ENCODE measurements at places on chromosomes 7 and 10.

DNA sequence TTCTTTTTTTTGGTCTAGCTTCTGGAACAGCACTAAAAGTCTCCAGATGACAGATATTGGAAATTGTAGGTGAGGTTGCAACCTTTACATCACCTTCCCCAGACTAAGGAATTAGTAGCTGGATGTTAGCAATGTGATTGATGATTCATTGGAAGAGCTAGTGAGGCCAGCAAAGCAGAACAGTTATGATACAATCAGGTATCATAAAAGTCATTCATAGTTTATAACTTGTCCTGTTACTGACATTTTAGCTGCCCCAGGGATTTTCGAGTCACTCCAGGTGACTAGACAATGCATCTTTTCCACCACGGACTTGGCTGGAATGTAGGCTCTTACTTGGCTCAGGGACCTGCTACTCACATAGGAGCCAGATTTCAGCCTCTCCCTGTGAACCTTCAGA is 15.9 kb upstream of the TCF7L2 start:
- DNase-seq = no peak

DNA sequence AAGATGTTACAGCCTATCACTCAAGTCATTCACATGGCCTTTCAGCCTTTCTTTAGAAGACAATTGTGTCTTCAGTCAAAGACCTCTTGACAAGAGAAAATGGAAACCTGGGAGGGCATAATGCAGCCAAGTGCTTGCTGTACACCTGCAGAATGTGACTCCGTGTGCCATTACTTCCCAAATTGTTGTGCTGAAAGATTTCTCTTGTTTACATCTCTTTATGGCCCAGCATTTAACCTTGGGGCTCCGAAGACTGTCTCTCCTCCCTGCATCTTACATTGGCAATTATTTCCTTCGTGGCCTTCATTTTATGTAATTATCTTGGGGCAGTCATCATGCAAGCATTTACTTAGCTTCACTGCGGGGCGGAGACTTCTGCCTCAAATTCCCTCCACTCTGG is 287.0 kb downstream of the TCF7L2 start:
- no peak for DNase-seq

DNA sequence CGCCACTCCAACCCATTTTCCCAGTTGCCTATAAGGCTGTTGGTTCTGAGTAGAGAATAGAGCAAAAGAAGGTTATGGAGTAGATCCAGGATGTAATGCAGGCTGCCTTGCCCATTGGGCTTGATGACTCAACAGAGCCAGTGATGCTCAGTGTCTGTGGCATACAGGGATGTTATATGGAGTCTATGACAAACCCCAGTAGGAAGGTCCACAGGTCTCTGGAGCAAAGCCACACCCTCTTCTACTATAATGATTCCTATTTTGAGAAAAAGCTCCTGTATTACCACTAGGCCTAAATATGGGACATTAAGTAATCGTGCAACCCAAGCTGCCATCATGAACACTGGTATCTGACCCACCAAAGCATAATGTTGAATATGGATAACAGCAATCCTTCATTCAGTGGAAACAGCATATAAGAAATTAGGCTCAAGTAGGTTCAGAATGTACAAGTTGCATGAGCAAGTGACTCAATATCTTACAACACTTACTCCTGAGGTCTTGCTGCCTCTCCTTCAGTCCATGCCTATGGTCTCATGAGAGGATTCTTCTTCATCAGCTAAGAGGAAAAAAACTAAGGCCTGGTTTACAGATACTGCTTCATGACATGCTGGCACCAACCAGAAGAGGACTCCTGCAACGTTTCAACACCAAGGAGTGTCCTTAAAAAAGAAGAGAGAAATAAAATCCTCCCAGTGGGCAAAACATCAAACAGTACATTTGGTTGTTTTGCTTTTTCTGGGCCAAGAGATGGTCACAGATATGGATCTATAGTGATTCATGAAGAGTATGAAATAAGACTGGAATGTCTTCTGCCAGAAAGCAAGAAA is 14.8 kb upstream of the FHIP2A start:
- peak; percentile 30 for DNase-seq

DNA sequence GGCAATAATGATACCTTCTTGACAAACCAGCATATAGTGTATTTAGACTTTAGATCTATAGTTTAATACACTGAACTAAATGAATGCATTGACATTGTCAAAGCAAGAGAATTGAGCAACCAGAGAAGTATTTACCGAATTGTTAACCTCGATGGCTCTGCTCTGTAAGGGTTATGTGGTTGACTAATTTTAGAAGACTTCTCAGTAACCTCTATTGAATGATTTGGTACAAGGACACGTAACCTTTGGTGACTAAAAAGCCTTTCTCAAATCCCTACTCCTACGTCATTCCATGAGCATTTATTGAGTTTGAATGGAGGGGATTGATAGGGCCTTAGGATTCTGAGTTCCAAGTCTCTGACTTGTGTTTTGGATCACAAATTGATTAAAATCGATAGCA is 67.6 kb downstream of the MDFIC start:
- DNase-seq = no peak

DNA sequence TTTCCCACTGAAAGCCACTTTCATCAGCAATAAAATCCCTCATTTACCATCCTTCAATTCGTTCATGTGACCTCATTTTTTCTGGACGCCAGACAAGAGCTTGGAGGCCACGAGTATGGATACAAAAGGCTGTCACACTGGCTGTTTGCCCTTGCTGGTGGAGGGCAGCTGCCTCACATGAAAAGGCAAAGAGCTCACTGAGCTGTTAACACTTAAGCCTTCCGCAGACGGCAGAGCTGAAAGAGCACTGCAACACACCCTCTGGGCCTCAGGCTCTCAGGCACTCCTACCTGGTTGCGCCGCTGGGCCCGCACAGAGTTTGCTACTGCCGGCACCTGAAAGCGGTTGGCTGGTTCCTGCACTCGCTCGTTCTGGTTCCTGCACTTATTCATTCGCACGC is 193.5 kb downstream of the CFTR start:
- DNase-seq = no peak

GRCh38 chr7:22786290-22786932 is 36.2 kb downstream of the TOMM7 start:
- DNase-seq = no peak

DNA sequence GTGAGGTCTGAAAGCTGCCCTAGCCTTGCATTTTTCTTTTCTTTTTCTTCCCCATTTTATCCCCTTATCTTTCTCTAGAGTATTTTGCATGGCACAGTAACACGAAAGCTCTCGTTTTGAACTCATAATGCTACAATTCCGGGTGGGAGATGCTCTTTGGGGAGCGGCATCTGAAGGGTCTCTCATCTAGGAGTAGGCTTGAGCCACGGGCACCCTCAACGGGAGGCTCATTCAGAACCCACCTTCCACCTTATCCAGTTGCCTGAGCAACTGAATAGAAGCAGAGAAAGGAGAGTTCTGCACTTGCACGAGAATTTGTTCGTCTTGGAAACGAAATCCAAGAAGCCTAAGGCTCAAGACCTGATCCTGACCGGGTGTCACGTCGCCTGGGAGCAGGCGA is 603.5 kb upstream of the FOXK1 start:
- DNase-seq = no peak

GRCh38 chr7:110534241-110534931 is 556.5 kb upstream of the LRRN3 start:
- peak; percentile 13 for DNase-seq

DNA sequence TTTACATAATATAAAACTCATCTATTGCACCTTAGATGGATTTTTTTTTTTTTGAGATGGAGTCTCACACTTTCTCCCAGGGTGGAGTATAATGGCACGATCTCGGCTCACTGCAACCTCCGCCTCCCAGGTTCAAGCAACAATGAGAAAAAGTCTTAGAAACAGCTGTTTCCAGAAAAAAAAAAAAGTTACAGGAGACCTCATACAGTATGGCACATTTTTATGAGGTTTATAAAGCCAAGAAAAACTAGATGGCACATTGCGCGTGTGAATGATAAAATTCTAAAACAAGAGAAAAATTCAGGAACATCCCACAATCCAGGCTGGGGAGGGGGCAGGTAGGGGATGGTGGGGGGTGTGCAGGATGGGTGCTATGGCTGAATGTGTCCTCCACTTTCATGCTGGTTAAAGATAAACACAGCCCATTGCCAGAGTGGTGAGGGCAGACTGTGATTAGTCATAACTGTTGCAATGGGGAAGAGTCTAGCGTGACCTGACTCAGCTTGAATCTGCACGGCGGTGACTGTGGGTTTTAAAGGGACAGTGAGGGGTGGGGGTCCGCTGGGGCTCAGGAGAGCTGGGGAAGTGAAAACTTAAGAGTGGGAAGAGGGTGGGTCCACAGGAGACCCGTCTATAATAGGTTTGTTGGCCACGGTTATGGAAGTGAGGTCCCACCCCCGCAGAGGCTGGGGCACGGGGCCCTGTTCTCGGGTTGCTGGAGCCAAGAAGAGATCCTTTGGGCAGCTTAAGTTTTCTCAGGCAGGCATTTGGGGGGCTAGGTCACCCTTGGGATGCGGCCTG is 11.9 kb upstream of the LRRC27 start:
- DNase-seq = peak; percentile 81

DNA sequence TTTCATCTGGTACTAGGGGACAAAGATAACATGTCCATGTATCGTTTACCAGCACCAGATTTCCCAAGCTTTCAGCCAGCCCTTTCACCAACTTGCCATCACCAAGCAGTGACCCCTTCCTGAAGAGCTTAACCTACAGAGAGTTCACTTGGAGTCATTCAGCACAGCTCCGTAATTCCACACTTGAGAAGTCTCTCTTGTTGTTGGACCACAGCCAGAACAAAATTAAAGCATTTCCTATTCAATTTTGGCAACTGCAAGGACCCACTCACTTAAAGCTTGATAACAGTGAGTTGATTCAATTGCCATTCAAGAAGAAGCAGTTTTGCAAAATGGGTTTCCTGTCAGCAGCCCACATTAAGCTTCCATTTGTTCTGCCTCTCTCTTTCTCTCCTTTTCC is 88.5 kb upstream of the LRRTM3 start:
- peak; percentile 36 for DNase-seq

- DNase-seq = peak; percentile 76
Measured at GRCh38 chr7:84647797-84648757, 453.5 kb upstream of the SEMA3A start.

- DNase-seq = no peak
Measured at GRCh38 chr7:118626739-118627138, 402.2 kb downstream of the ANKRD7 start.

GRCh38 chr7:29091715-29092114 is 54.6 kb downstream of the CPVL start:
- peak; percentile 32 for DNase-seq

DNA sequence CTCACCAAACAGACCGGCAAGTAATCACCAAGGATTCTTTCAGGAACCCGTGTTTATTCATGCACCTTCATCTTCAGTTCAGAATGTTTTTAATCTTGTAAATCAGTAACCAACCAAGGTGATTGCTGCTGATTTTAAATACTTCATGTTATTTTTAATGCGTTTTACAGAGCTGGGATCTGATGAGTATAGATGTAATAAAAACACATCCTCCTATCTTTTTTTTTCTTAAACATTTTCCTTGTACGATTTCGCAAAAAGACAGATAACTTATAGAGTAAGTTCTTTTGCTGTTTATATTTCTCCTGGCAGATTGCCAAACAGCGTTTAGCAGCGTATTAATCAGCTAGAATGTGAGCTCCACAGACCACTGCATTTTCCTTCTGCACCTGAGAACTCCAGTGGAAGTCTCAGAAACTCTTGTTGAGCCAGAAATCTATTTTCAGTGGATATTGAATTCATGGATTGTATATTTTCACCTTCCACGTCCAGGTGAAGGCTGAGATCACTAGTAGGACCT is 397.8 kb upstream of the NRP1 start:
- no peak for DNase-seq

- no peak for DNase-seq
Measured at GRCh38 chr7:20964281-20964918, 177.7 kb upstream of the SP8 start.

DNA sequence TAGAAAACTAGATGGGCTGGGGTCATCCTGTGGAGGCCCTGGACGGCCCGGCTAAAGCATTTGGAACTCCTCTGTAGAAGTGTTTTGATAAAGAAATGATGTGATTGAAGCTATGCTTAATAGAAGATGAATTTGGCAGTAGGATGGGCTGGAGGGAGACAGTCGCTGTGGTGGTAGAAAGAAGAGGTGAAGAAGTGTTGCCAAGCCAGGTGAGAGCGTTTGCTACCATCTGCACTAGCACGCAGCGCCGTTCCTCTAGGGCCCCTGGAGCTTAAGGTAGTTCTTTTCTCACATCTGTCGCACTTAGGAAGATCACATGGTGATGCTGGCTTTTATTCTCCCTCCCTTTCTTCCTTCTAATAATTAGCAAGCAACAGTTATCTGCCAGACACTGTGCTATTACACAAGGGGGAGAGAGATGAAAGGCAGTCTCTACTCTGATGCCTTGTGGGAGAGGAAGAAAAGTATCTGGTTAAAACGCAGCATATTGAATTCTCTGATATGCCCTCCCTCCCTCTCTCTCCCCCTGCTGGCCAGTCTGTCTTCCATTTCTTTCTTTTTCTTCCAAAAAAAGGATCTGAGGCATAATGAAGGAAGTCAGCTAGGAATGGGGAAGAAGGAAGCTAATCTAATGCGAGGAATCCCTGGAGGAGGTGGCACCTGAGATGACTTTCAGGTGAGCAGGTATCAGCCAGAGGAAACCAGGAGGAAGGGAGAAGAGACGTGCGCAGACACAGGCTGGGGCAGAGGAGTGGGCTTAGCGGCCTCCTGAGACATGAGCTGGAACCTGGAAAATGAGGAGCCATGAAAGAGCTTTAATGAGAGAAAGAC is 162.3 kb upstream of the KLF14 start:
- no peak for DNase-seq

DNA sequence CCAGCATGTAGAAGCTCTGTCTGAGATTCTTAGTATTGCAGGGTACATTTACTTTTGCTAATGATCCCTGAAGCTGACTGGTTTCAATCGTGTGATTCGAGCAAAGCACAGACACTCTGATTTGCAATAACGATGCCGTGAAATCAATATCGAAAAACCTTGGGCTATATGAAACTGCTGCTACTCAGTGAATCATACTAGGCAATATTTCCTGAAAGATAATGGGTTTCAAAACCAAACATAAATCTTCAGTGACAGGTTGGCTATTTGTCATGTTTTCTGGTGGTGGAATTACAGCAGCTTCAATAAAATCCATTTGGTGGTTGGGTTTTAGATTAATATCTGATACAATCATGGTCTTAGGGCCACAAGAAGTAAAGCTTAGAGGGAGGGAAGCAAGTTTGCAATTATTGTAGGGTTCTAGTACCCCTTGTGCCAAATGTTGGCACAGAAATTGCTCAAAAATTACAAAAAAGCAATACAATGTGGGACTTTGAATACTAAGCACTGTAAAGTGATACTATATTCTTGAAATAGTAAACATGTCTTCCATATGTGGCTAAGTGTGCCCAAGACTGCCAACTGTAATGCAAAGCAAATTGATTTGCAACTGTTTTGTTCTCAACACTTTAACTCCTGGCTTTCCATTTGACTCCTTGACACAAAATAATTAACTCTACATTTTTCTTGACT is 112.4 kb upstream of the JAZF1 start:
- no peak for DNase-seq

GRCh38 chr7:47069385-47070076 is 512.4 kb downstream of the TNS3 start:
- no peak for DNase-seq

DNA sequence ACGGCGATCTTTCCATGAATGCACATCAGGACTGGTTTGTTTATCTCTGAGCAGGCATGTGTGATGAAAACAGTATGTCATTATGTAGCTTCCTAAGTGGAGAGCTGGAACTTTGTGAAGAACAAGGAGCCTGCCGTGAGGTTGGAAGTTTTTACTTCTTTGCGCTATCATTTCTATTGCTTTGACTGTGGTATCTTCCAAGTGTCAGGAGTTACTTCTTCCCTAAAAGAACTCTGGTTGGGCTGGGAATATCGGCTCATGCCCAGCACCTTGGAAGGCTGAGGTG is 167.4 kb upstream of the AHR start:
- DNase-seq = peak; percentile 31

GRCh38 chr7:123398921-123399320 is 135.5 kb downstream of the IQUB start:
- no peak for DNase-seq

Measured in foreskin fibroblast (primary cell).